Dermis microvascular lymphatic vessel endothelial cell (primary cell): ENCODE measurements at places on chromosomes 12 and 14. TPM values are rescaled to one million over a fixed set of nuclear protein-coding genes. Genes with fewer than 3 reads are reported as not detected.

DNA sequence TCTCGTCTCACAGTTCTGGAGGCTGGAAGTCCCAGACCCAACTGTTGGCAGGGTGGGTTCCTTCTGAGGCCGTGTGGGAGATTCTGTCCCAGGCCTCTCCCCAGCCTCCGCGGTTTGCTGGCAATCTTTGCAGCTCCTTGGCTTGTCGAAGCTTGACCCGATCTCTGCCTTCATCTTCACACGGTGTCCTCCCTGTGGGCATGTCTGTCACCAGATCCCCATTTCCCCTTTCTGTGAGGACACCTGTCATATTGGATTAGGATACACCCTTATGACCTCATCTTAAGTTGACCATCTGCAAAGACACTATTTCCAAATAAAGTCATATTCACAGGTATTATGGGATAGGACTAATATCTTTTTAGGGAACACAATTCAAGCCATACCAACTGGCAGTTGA, 22.6 kb upstream of the LRP1-AS start:
- no peak for DNase-seq

DNA sequence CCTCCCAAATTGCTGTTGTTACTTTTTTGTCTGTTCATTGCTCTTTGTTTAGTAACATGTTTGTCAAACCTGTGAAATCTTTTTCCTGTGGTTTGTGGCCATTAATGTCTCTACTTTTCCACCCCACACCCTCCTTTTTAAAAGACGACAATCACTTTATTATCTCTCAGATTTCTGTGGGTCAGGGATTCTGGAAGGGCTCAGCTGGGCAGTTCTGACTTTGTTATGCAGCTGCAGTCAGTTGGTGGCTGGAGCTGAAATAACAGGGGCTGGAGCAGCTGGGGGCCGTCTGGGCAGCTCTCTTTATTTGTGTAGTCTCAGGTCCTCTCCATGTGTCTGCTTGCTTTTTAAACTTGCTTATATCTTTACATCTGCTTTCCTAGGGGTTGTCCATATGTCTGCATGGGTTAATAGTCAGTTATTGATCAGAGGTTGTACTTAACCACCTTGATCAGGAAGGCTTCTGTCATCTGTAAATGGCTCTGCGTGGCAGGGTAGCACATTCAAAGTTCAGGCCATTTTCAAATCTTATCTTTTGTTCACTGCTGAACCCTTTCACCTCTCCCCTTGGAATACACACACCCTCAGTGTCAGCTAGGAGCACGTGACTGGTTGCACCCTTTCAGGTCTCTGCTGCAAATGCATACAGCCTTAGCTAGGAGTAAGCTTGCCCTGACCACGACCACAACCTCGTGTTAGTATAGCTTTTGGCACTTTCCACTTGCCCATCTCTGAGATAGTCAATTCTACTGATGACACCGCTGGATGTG, 27.9 kb downstream of the BORCS5 start:
- DNase-seq, result peak; percentile 16

- no peak for DNase-seq
Observed at GRCh38 chr12:124386661-124387527, 92.0 kb downstream of the RFLNA start.

DNA sequence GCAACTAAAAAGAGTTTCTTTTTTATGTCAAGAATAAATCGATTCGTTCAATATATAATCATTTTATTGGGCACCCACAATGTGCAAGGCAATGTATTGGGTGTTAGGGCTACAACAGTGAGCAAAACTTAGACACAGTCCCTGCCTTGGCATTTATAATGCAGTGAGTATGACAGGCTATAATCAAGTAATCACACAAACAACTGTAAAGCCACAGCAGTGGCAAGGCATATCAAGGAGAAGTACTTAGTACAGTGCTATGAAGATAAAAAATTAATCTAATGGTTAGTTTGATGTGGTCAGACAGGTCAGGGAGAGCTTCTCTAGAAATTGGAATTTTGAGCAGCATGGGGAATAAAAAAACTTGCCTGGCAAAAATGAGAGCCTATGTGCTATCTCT, 39.5 kb upstream of the OTOGL start:
- DNase-seq, result no peak

DNA sequence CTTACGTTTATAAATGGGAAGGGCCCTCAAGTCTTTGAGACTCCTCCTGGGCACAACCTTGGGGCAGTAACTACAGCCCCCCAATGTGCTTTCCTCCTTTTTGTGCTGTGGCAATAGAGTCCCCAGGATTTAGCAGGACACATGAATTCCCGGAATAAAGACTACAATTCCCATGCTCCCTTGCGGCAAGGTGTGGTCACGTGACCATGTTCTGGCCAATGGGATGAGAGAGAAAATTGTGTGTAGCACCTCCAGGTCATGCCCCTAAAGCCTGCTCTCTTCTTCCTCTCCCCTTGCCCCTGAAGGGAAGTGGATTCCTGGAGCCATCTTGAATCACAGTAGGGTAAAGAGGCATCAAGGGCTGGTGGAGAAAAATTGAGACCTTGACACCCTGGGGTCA, 295.1 kb upstream of the SFSWAP start:
- no peak for DNase-seq

- no peak for DNase-seq
Observed at GRCh38 chr12:52056801-52057637, 5.8 kb downstream of the NR4A1 start.

DNA sequence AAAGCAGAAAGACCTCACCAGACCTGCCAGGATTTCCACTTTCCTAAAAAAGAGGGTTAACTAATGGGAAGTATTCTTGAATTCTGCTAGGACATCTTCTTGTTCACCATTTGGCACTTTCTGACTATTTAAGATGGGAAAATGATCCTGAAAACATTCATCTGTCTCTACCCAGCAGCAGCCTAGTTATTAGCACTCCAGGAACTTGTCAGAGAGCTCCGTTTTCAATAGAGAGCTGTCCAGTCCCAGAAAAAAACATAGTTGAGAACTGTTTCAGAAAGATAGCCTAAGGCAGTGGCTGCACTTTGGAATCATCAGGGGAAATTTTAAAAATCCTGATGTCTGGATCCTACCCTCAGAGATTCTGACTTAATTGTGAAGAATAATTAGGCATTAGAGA, 22.1 kb upstream of the CEP83 start:
- DNase-seq, result no peak

- peak; percentile 66 for DNase-seq
Observed at GRCh38 chr12:51905471-51906429, 1.6 kb upstream of the ACVRL1 start.

DNA sequence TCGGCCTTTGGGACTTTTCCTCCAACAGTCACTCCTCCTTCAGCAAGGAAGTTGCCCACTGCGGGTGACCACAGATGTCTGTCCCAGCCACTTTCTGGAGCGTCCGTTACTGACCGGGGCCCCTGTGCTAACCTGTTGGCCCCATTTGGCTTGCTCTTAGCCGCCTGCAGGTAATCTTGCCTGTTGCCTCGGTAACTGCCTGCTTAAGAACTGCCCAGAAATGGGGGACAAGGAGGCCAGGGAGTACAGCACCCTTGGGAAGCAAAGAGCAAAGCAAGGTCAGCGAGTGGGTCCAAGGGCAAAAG, 338.8 kb upstream of the SFSWAP start:
- no peak for DNase-seq

- DNase-seq, result peak; percentile 37
Observed at GRCh38 chr14:38951451-38951850, 151.6 kb downstream of the SEC23A start.

DNA sequence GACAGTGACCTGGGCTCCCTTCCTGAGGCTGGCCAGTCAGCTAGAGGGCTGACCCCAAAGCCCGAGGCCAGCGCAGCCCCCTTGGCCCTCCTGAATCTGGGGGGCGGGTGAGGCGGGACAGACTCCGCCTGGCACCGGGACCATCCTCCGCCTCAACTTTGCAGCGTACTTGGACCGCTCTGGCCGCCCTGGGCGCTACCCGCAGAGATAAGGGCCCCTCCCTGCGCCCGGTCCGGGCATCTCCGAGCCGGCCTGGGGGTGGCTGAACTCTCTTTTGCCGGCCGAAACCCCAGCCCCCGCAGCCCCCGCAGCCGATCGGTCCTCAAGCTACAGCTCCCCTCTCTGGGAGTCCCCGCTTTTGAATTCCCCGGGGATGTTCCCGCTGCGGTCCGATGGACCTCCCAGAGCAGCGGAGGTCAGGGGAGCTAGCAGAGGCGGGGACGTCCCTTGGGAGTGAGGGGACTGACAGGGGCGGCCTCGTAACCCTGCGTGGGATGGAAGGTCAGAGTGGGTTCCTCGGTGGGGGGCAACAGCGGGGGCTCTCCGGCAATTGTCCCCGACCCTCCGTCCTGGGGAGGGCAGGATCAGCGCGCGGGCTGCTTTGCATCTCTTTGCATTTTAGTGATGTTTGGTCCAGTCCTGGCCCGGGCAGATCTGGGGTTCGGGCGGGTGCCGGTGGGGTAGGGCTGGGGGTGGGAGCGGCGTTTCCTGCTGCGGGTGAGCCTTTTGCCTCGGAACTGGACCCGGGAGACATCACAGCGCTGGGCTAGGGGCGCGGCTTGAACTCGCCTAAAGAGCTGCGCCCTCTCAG, at the start of gene CRIP1:
Gene CRIP1, plus strand, starts transcription at position 724 of the 811 bp plus-strand sequence. CDS start 374 bp downstream, outside the sequence.
- no peak for DNase-seq

DNA sequence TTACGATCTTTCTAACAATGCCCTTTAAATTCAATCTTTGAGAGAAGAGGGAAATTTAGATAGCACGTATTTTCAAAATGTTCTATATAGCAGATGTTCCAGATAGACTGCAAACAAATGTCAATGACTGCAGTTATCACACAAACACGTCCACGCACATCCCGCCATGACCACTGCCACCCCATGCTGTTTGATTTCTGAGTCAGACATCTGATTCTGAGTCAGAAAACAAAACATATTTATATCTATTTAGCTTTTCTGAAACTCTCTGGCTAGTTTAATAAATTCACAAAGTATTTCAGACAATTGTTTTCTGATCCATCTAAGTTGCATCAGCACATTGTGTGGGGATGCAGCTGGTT, 105.9 kb upstream of the BCAT1 start:
- no peak for DNase-seq

DNA sequence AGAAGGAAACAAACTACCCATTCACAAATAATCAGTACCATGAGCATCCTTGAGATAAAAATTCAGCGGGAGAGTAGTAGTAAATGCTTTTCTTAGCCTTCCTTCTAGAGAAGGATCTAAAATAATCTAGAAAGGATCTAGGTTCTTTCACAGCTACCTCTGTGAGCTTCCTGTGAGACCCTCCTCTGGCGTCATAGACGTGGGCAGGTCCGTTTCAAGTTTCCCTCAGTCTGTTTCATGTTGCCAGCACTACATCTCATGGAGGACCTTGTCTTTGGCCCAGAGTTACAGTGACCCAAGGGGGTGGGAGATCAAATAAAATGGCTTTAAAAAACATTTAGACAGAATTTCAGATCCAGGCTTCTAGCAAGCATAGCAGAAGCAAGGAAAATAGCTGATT, 13.6 kb downstream of the DAAM1 start:
- DNase-seq, result no peak

- DNase-seq, result no peak
Observed at GRCh38 chr12:115343601-115344000, 659.6 kb upstream of the TBX3 start.

GRCh38 chr14:93099196-93099595, 16.5 kb downstream of the ITPK1 start:
- DNase-seq, result no peak

GRCh38 chr14:78202976-78203375, 32.8 kb downstream of the NRXN3 start:
- DNase-seq, result no peak

GRCh38 chr12:113152835-113153814, 3.6 kb downstream of the CFAP73 start:
- DNase-seq, result peak; percentile 76

DNA sequence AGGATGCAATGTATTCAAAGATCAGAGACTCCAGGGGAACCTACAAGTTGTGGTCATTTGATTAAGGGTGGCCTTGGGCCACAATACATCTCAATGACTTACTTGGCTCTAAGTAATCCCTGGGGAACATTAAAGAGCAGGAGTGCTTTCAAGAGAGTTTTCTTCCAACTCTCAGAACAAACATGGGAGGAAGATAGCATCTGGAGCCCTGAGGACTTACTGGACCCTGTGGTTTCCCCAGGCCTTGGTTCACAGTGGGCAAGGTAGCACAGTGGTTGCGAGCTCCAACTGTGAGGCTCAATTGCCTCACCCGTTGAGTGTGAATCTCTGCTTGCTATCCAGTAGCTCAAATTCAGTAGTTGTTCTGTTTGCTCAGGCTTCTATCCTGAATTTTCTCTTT, 32.4 kb downstream of the STXBP6 start:
- no peak for DNase-seq

DNA sequence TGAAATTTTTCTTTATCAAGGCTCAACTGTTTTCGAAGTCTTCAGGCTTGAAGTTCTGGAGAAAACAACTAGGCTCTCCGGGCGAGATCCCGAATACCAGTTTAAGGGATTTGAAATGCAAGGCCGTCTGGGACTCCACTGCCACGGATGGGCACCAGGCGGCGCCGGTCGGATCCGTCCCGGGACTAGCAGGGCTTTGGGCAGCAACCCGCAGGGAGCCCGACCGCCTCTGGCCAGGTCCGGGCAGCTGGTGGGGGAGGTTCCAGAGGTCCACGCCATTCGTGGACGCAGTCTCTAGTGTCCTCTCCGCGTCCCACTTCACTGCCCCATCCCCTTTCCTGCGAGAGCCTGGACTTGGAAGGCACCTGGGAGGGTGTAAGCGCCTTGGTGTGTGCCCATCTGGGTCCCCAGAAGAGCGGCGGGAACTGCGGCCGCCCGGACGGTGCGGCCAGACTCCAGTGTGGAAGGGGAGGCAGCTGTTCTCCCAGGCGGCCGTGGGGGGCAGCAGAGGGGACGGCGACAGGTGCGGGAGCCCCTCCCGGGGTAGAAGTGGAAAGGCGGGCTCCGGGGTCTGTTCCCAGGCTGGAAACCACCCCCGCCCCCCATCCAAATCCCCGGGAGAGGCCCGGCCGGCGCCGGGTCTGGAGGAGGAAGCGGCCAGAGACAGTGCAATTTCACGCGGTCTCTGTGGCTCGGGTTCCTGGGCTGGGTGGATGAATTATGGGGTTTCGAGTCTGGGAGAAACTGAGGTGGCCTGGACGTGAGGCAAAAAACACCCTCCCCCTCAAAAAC, 838 bp upstream of the ERBB3 start:
- peak; percentile 87 for DNase-seq

DNA sequence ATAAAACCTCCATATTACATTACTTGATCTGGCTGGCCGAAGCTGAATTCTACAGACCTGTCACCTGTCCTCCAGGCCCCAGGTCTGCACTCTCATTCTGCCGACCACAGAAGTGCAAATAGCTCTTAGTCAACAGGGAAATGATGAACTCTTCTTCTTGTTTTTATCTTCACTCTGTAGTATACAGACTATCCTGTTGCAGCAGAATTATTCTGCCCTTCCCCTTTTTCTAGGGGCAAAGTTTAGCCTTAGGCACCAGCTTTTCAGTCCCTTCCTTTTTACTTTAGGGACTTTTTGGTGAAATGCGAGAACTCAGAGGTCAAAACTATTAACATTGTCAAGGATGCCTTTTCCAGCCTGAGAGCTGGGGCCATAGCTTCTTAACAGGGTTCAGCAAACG, 229.6 kb upstream of the EGLN3 start:
- no peak for DNase-seq

GRCh38 chr12:26046203-26046602, 78.6 kb downstream of the BHLHE41 start:
- no peak for DNase-seq

GRCh38 chr14:67440513-67440912, 28.5 kb upstream of the PLEK2 start:
- no peak for DNase-seq

Gene PLXNC1
- total RNA-seq, result under 0.01 and 0.13 TPM in 2 replicates

Gene ZC2HC1C
- total RNA-seq, result 0.38 and 0.51 TPM in 2 replicates

Gene ETNK1
- 33.3 and 39.3 TPM in 2 replicates for total RNA-seq

Gene AQP6
- not detected in 2 replicates for total RNA-seq

Gene P3H3
- 18.2 and 22.6 TPM in 2 replicates for total RNA-seq

Gene GDF3
- 0.51 and 1.0 TPM in 2 replicates for total RNA-seq

Gene LRP1-AS
- total RNA-seq, result not detected in 2 replicates

Gene IL23A
- 0.13 TPM in 1 of 2 replicates, not detected in the other for total RNA-seq

Gene GPR162
- total RNA-seq, result 0.51 and 0.76 TPM in 2 replicates
